ENCODE measurements at places on chromosomes 2 and 18.

DNA sequence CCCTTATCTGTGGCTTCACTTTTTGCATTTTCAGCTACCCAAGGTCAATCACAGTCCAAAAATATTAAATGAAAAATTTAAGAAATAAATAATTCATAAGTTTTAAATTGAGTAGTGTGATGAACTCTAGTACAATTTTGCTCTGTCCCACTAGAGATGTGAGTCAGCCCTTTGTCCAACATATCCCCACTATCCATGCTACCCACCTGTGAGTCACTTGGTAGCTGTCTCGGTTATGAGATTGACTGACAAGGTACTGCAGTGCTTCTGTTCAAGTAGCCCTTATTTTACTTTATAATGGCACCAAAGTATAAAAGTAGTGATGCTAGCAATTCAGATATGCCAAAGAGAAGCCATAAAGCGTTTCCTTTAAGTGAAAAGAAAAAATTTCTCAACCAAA lies 28.8 kb downstream of the ADCY3 start:
- no peak for DNase-seq

DNA sequence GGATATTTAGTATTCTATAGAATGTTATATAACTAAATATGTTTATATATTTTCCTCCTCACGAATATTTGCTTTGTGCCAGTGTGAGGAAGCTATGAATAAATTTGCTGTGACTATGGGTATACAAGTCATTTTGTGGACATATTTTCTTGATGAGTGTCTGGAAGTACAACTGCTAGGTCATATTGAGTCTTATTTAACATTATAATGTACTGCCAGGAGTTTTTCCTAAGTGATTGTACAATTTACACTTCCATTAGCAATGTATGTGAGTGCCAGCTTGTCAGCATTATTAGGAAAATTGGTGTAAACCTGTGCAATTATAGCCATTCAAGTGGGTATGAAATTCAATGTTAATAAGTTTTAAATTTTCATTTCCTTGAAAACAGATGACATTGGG lies 1328.9 kb upstream of the TMEFF2 start:
- no peak for DNase-seq

- DNase-seq = no peak
Observed at GRCh38 chr2:224126440-224126839, 87.4 kb upstream of the SERPINE2 start.

DNA sequence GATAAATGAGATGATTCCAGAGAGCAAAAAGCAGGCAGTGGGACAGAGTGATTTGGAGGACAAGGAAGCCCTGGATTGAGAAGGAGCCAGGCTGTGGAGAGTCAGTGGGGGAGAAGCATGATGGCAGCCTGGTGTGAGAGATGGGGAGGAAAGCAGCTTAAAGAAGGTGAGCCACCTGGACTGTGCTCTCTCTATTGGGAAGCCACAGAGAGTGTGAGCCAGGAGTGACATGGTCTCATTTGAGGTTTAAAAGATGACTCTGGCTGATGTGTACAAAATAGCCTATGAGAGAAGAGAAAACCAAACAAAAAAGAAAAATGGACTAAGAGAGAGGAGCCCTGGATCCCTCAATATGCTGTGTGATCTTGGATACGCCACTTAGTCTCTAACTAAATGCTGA lies 12.9 kb upstream of the EPAS1 start:
- no peak for DNase-seq

- no peak for DNase-seq
Observed at GRCh38 chr2:219284501-219285372, 5.6 kb downstream of the DNAJB2 start.

- no peak for DNase-seq
Observed at GRCh38 chr2:98419544-98419943, 25.1 kb upstream of the INPP4A start.

GRCh38 chr2:64056021-64056420 lies 36.8 kb upstream of the VPS54 start:
- no peak for DNase-seq

DNA sequence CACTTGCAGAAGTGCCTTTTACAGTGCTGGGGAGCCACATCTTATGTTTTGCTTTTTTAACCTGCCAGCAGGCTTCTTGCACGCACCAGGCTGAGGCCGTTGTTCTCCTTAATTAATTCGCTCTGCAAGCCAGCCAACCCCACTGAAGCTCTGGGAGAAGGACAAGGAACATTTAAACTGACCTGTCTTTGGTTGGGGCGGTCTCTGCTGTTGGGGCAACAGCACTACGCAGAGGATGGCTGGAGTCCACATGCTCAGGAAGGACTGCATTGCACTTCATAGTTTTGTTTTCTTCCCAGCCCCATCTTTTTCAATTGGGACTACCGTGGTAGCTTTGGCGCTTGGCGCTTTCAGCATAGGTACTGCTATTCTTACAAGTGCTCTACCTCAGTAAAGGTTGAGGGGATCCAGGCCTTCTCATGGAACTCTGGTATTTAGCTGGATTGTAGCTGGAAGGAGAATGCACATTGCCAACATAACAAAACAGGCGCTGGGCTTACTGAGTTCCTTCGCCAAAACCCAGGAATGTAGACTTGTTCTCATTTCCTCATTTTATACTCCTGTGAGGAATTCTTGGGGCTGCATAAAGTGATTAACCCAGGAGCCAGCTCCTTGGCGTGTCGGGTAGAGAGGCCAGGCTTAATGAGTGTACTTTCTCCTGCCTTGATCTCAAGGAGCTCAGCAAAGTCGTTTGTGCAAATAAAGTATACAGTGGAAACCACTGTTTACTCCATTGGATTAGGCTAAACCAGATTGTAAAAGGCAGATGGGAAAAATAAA lies 146.2 kb downstream of the PRKCE start:
- no peak for DNase-seq

DNA sequence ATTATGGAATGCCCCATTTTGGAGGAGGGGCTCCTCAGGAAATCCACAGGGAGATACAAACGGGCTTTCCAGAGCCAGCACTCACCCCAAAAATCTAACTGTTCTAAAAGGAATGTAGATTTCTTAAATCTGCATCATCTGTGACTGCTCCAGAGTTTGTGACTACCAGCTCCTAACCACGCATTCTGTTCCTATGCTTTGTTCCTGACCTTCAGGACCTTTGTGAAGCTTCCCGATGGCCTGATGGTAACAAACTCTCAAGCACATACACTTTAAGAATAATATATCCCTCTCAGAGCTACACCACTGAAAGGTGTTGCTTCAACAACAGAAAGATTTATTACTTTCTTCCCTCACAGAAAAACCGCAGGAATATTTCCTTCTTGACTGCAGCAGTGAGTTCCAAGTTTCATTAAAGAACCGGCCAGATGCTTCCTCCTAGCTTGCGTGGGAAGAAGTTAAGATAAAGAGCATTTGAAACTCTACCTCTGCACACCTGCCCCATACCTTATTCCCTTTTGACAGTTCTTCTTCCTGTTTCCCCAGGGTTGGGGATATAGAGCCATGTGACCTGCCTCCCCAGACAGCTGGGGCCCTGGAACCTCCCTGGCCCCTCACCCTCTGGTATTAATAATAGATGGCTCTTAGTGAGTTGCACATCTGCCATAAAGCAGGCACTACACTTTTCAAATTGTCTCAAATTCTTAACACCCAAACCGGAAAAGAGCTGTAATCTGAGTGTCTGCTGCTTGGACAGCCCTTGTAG lies 40.2 kb upstream of the EML4 start:
- peak; percentile 35 for DNase-seq

DNA sequence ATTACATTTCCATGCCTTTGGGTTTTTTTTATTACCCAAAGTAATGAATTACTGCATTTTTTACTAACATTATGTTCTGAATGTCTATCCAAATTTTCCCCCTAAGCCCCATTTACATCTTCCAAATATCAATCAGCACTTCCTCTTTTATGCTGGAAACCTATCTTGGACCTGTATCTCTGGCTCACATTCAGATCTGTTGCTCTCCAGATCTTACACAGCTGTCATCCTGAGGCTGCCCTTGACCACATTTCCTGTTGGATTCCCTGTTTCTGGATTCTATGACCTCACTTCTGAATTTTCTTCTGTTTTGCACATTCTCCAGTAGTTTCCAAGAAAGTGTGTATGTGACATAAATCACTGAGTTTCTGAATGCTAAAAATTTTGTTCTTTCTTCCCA lies 146.7 kb downstream of the PDE1A start:
- DNase-seq = peak; percentile 23

GRCh38 chr2:133044556-133044955 lies 374.6 kb upstream of the LYPD1 start:
- no peak for DNase-seq

GRCh38 chr2:237726401-237726830 lies 72.2 kb upstream of the RBM44 start:
- peak; percentile 94 for DNase-seq

- no peak for DNase-seq
Observed at GRCh38 chr2:7660816-7661215, 743.6 kb downstream of the RNF144A start.

GRCh38 chr2:9693196-9693491 lies 62.3 kb upstream of the YWHAQ start:
- DNase-seq = no peak

- DNase-seq = no peak
Observed at GRCh38 chr18:33733376-33733775, 155.4 kb downstream of the ASXL3 start.

DNA sequence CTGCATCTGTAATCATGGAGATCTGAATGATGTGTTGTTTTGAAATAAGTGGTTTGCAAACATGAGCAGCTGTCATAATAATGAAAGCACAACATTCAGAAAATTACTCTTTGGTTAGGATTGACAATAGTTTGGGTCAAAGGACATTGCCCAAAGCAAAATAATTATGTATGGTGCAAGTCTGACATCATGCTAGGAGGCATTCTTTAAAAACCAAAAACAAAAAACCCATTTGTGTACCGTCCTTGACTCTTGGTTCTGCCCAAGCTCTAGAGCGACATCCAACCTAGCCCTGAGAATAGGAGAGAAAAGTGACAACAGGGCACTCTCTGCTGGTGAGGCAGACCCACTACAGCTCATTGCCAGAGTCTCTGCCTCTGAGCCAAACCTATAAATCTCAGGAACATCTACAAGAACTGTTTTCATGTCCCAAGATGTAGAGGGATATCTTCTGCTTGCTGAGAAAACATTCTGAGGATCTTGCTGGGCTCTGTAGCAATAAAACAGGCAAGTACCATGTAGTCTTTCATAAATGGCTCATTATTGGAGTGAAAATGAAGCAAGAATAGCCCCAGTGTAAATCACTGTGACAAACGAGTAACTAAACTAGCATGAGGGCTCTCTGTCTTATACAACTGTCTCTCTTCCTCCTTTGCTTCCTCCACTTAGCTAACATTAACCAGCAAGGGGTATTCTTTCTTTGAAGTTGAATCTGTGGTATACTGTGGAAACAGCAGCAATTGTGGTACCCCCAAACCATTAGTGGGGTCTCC lies 266.8 kb upstream of the CXCR4 start:
- peak; percentile 64 for DNase-seq

GRCh38 chr2:29940706-29941105 lies 19.3 kb upstream of the ALK start:
- no peak for DNase-seq

- no peak for DNase-seq
Observed at GRCh38 chr2:172431993-172432392, 4.6 kb downstream of the ITGA6 start.

- no peak for DNase-seq
Observed at GRCh38 chr2:221655300-221655699, 83.2 kb upstream of the EPHA4 start.

DNA sequence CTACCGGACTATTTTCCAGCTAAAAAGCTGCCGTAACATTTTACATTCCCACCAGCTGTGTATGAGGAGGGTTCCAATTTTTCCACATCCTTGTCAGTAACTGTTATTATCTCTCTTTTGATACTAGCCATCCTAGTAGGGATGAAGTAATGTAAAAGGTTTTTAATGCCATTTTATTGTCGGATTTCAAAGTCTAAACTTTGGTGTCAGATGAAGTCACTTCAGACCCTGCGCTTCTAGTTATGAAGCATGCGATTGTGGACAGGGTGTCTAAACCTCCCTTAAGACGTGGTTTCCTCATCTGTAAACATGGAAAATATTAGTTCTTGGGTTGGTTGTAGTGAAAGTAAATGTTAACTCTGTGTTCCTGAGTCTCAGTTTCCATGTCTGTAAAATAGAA lies 4.7 kb downstream of the DGKD start:
- DNase-seq = no peak

DNA sequence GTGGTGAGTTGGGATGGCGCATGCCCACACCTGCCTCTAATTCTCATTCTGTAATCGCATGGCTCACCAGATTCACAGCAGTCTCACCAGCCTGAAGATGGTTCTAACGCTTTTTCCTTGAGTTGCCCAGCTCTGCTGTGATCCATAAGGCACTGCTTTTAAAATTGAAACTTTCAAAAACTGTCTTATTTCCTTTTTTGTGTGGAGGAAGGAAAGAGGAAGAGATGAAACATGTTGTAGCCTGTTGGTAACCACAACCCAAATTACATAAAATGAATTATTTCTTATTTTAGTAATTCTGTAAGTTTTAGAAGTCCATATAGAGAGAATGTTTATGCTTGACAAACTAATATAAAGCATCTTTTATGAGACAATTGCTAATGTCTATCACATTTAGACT lies 165.4 kb downstream of the RBM43 start:
- DNase-seq = no peak

DNA sequence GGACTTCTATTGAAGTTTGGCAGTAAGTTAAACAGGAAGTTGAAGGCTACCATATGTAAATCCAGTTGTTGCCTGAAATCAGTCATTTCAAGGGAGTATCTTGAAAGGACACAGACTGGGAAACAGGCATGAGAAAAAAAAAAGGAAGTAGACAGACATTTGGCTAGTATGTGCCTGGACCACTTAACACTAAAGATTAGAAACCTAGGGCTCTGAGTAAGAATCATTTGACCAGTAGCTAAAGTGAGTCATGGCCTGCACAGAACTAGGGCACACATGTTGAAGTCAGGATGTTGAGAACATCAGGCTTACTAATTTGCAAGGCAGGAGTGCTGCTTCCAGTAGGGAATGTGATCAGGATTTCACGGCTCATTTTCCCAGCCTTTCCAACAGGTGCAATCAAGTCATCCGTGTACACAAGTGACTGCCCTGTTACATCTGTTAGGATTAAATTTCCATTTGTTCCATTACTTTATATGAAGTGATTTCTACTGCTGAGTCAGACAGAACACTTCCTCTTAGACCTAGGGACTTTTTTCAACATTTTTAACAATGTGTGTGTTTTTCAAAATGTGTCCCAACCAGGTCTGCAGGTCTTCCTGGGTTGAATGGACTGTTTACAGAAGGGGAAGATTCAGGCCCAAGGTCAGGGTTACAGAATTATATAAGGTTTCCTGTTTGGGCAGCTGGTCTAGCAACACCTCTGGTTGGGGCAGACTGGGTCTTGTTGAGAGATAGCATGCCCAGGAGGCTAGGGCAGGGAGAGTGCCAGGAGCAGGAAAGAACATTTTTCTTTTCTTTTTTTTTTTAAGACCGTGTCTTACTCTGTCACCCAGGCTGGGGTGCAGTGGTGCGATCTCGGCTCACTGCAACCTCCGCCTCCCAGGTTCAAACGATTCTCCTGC lies 145.6 kb downstream of the TGIF1 start:
- DNase-seq = peak; percentile 98

Measured in dermis blood vessel endothelial cell (primary cell).